ENCODE measurements at places on chromosomes 3 and 15.

DNA sequence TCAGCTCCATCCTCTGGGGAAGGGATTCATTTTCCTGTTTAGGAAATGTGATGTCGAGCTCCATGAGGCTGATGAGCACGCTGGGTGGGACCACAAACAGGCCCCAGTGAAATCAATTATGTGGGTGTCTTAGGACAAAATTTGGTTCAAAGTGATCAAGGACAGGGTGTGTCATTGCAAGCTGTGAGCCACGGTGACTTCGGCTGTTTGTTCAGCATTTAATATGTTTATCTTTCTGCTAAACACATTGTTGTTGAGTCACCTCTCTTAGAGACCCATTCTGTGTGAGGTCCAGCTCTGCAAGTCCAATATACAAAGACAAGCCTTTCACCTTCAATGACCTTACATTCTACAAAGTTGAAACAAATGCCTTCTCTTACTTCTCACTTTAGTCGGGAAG is 41.3 kb downstream of the SSR3 start:
- no peak for DNase-seq

GRCh38 chr3:71127844-71128243 is 455.7 kb downstream of the FOXP1 start:
- no peak for DNase-seq

- DNase-seq: no peak
These were observed 21.8 kb downstream of the FBXO22 start for GRCh38 chr15:75925440-75925839.

- no peak for DNase-seq
These were observed 56.1 kb downstream of the CACNA2D2 start for GRCh38 chr3:50447290-50447840.

DNA sequence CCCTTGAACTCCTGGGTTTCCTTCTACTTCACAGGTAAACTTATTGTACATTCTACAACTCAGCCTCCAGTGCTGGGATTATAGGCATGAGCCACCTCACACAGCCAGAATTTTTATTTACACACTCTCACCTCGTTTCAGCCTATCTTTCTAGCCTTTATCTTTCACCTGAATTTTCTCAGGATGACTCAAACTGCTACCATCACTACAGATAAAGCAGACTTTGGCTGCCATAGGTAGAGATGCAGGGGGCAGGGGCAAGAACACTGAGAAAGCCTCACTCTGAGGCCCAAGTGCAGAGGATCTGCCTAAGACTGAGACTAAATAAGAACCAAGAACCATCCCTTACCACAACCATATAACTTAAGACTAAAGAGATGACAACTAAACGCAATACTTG is 59.0 kb downstream of the ETFA start:
- no peak for DNase-seq

All from amygdala (tissue), 56 donors.